Activated CD8-positive, alpha-beta memory T cell treated with anti-CD3 and anti-CD28 coated beads for 48 hours (primary cell): ENCODE measurements at places on chromosomes 1 and 21.
A peak's percentile ranks its signal among the peaks of the same experiment; 100 is the strongest.

GRCh38 chr1:110134050-110134595, 16.2 kb upstream of the SLC6A17 start:
- no peak for DNase-seq

GRCh38 chr1:119139857-119140176, 636 bp downstream of the WARS2 start:
- no peak for DNase-seq

DNA sequence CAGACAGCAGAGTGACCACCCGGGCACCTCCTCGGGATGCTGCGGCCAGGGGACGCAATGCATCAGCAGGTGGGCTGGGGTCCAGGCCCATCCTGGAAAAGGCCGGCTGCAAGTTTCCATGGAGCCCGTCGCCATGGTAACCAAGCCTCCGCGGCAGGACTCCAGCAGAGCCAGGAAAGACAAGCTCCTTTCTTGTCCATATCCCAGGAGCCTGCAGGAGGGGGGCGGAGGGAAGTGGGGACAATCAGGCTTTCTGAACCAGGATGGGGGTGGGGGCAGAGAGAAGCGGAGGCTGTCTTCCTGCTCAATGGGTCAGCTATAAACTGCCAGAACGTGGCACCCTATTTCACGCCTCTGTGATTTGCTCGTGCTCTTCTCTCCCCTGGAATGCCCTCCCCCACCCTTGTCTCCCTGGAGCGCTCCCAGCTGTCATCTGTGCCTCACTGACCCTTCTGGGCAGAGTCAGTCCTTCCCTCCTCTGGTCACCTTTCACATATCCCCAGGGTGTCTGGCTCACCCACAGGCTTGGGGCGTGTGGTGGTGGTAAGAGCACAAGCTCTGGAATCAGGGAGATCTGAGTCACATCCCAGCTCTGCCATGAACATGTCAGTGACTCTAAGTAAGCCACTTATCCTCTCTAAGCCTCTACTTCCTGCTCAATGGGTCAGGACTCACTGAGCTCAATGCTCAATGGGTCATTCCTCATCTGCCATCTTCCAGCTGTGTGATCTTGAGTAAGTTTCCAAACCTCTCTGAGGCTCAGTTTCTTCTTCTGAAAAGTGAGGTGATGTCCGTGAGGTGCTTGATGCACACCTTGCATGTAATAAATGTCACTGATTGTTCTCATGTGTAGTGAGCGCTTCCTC, 58.9 kb upstream of the LAPTM5 start:
- no peak for DNase-seq

DNA sequence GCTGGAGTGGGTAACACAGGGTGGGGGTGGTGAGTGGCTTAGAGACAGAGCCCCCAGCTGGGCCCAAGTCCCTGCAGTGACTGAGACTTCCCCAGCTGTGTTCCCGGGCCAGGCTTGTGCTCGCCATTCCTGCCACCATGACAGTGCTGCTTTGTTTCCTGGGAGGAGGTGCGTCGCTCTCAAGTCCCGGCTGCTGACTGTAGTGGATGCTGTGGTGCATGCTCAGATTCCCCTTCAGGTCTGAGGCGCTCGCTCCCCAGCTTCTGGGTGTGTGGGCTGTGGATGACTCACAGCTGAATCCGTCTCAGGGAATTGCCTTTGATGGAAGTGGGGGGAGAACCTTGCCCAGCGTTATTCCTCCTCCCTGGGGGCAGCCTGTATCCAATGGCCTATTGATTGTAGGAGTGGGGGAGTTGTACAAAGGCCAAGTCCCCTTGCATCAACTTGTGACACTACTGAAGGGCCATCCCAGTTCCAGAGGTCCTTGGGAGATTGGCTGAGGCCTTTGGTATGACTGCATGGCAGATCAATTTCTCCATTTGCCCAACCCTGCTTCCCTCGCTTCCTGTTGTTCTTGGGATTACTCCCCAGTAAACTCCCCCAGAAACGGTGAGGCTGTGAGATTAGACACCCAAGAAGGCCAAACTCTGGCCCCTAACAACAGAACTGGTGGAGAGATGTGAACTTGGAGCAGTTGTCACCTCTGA, 17.8 kb upstream of the POU3F1 start:
- no peak for DNase-seq

GRCh38 chr1:205247130-205247921, 19.6 kb downstream of the TMCC2 start:
- DNase-seq, result no peak

GRCh38 chr1:214451596-214451995, 99.8 kb downstream of the PTPN14 start:
- no peak for DNase-seq

- DNase-seq, result no peak
These were observed 37.5 kb downstream of the CTNNBIP1 start for GRCh38 chr1:9872430-9873165.

DNA sequence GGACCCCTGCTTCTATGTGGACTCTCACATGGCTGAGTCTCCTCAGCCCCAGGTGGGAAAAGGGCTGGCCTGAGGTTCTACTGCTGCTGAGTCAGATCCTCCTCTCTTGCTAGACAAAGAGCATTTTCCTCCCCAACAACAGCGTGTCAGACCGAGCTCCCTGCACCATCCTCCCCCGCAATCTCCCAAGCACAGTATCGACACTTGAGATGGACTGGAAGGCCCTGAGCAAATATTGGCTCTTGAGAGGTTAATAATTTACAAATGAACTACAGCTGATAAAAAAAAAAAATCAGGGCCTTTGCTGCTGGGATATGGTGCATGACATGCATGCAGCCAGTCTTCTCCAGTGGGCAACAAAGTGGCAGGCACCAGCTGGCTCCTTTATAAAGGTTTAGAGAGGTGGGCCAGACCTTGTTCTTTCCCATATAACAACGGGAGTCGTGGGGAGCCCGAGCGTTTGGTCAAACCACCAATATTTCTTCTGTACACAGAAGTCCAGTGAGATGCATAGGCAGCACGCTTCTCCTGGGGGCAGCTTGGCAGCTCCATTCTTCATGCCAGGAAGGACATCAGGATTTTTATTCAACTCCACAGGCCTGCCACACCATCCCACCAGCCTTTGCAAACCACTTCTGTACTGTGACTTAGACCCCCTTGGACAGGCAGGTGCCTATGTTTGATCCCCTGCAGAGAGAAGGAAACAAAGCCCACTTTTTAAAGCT, 55.4 kb upstream of the CAMK1G start:
- DNase-seq, result no peak

DNA sequence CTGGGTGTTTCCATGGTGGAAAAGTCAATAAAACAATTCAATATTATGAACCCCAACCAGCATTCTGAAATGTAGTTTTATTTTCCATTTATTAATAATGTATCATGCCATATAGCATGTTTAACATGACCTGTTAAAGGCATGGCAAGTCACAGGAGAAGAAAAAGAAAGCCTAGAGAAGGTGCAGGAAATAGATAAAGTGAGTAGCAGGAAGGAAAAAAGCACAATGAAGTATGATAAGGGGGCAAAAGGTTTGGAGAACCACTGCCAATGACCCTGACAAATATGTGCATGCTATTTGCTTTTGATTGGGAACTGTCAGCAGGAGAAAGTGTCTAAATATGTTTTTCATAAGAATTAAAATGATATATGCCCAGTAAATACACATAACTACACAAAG, 85.6 kb downstream of the HMCN1 start:
- DNase-seq, result no peak

DNA sequence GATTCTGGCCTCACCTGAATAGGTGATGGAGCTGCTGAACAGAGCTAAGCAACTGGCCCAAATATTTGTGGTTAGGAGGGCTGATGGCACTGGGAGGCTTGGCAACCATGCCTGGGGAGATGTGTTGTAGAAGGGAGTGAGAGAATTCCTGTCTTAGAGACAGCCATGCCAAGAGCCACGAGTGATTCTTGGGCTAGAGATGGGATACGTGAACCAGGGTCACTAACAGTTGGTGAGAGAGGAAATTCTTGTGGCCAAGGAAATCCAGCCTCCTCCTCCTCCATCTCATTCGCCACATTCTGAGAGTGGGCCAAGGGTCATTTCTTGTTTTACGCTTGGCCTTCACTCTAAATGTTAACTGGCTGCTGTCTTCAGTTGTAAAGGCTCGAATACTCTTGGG, 46.3 kb downstream of the NGF start:
- no peak for DNase-seq

- DNase-seq, result no peak
These were observed 5.6 kb upstream of the ARF1 start for GRCh38 chr1:228076796-228077430.

- no peak for DNase-seq
These were observed 48.3 kb upstream of the LBR start for GRCh38 chr1:225476100-225476511.

- DNase-seq, result peak; percentile 45
These were observed 68.3 kb upstream of the SIM2 start for GRCh38 chr21:36630485-36631206.

- DNase-seq, result no peak
These were observed 8.8 kb upstream of the SRP9 start for GRCh38 chr1:225768662-225769426.

GRCh38 chr1:15038232-15039016, 115.1 kb upstream of the TMEM51 start:
- no peak for DNase-seq
